NCI-H2081 (cell line): ENCODE measurements at places on chromosomes 7 and 10.

GRCh38 chr10:24209946-24210491, 1.1 kb downstream of the KIAA1217 start:
- DNase-seq = no peak

DNA sequence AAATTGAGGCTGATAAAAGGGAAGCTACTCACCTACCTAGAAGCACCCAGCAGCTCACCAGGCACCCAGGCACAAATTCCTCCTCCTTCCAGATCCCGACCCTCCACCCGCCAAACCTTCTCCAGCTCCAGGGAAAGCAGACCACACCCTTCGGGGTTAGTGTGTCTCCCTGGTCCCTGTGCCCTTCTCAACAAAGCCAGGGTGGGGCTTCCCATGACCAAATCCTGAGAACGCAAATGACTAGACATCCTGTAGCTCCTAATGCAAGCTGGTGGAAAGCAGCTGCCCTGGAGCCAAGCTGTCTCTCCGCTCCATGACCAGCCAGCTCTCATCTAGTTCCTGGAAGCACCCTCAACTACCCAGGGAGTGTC, 4.4 kb downstream of the TBX20 start:
- DNase-seq = no peak

DNA sequence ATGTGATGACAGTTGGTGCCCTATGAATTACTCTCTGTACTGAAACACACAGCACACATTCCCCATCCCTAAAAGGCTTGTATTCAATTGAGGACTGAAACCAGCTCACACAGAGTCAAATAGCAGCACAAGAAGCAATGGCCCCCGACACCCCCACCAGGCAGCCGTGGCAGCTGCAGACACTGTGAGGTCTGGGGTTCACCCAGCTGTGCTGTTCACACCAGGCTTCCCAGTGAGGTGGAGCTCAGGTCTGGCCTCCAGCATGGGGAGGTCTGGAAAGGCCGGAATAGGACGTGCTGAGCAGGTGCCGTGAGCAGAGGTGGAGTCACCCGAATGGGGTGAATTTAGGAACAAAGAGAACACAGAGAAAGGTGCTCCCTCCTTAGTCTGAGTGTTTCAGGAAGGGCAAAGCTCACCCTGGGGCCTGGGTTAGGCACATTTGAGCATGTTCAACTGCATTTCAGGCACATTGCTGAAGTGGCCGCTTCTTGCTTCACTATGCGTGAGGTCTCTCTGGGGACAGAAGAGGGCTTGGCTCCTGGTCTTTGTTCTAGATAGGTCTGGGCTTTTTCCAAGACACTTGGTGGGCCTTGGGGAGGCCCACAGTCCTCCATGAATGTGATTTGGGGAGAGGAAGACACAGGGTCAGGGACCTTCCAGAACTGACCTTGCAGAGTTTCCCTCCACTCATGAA, 41.1 kb downstream of the C10orf120 start:
- DNase-seq = no peak

GRCh38 chr7:135390829-135391228, 119.1 kb downstream of the CNOT4 start:
- DNase-seq = peak; percentile 51

DNA sequence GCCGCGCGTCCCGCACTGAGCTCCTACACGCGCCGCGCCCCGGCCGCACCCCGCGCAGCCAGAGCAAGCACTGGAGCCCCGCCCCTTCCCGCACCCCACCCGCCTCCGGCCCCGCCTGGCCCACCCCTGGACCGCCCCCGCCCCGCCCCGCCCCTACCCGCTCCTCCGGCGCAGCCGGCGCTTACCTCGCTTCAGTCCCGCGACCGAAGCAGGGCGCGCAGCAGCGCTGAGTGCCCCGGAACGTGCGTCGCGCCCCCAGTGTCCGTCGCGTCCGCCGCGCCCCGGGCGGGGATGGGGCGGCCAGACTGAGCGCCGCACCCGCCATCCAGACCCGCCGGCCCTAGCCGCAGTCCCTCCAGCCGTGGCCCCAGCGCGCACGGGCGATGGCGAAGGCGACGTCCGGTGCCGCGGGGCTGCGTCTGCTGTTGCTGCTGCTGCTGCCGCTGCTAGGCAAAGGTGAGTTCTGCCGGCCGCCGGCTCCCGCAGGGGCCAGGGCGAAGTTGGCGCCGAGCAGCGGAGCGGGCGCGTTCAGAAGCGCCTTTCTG, at the start of gene RET:
RET (plus strand) TSS at position 194 of the 545 bp plus-strand sequence; CDS start at position 384, 190 bp downstream.
- no peak for DNase-seq
